ENCODE measurements at places on chromosomes 1 and 21.

DNA sequence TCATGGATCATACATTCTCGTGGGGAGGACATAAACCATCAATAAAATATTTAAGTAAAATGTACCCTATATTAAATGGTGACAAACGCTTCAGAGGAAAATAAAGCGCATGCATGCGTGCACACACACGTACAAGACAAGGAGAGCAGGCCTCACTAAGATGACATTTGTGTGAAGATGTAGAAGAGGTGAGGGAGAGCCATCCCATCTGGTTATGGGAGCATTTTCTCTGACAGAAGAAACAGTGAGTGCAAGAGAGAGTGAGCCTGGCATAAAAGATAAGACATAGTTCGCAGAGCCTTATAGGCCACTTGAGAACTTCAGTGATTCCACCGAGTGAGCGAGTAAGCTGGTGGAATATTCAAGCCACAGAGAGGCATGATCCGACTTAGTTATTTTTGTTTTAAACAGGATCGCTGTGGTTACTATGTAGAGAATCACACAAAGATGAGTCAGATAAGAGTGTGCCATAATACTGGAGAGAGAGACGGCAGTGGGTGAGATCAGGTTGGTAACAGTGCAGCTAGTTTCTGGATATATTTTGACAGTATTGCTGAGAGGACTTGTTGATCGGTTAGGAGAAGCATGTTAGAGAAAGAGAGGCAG is 624.2 kb downstream of the PLPP3 start:
- DNase-seq: peak; percentile 77

DNA sequence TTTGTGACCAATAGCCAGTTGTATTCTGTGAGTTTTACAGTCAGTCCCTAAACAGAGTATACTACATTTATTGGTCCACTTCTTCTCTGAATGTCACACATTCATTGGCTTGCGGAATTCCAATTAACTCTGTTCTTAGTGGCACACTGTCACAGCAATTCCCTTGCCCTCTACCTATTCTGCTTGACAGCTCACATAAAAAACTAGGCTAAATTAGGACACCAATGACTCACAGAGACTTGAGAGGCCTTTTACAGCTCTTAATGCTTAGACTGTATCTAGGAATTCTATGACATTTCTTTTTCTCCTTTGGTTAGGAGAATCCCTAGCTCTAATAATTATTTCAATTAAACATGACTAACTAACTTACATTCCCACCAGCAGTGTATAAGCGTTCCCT is 104.1 kb downstream of the NEGR1 start:
- peak; percentile 10 for DNase-seq

DNA sequence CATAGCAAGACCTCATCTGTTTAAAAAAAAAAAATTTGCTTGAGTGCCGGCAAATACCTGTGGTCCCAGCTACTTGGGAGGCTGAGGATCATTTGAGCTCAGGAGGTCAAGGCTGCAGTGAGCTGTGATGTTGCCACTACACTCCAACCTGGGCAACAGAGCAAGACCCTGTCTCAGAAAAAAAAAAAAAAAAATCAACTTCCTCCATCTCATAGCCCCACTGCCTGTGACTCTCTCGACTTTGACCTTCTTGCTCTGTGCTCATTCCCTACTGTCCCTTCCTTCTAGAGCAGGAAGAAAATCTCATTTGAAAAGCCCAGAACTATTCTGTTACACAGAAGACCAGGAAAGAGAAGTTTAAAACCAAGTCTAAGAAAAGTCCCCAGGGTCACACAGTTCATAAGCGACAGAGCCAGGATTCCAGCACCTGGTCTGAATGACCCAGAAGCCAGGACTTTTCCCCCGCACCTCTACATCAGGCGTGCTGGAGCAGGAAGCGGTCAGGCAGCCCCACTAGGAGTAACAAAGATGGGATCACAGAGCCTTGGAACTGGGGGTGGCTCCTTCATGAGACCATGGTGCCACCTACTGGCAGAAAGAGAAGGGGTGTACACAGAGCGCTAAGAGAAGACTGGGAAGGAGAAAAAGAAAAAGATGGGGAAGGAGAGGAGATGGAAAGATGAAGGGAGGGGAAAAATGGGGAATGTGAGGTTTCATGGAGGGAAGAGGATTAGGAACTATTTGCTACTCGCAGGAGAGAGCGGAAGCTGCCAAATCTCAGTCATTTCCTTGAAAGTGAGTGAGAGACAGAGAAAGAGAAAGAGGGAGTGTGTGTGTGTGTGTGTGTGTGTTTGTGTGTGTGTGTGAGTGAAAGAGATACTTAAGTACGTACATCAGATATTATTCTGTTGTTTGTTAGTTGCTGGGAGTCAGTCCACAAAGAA is 3.1 kb upstream of the P3R3URF start:
- DNase-seq: peak; percentile 85

DNA sequence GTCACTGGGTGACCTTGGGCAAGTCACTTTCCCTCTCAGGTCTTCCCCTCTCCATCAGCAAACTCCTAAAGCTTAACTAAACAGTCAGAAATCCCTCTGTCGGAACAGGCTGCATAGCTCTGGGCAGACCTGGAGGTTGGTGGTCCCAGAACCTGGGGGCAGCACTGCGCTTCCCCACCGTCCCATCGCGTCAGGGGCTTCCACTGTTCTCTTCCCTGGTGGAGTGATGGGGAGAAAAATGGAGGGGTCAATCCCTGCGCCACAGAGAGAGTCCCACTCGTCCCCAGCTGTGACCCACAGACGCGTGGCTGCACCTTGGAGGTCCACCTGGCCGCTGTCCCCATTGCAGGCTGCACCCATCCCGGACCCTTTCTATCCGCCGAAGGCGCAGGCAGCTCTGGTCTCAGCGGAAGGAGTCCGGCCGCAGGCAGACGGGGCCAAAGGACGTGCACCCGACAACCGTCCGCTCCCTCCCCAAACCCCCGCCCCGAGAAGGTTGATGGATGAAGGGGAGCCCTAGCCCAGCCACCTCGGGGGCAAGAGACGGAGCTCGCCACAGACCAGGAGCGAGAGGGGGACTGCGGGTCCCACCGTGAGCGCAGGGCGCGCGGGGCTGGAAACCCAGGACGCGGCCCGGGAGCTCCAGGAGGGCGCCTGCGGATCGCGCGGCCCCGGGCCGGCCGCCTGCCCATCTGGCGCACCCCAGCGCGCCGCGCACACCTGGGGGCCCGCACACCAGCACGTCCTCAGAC is 588 bp upstream of the WNT3A start:
- no peak for DNase-seq

DNA sequence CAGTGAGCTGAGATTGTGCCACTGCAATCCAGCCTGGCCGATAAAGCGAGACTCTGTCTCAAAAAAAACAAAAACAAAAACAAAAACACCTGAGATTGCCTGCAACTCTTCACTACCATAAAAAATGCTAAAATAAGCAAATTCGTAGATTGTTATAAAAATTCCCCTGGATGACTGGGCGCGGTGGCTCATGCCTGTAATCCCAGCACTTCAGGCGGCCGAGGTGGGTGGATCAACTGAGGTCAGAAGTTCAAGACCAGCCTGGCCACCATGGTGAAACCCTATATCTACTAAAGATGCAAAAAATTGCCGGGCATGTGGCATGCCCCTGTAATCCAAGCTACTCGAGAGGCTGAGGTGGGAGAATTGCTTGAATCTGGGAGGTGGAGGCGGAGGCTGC is 10.7 kb downstream of the MED18 start:
- DNase-seq: no peak

DNA sequence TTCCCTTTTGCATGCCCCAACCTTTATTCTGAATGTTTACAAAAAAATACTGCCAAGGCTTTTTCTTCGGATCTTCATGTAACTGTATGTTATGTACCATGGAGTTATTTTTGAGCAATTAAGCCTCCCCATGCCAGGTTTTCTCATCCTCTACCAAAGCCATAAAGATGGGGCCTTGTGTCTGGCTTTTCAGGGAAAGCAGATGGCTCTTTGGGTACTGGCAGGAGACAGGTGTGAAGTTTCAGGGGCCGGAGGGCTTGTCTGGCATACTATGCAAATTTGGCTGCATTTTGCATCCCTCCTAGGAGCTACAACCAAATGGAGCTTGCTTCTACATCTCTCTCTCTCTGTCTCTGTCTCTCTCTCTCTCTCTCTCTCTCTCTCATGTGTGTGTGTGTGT is 28.1 kb upstream of the PLXNA2 start:
- no peak for DNase-seq

GRCh38 chr1:14866911-14867612 is 268.6 kb downstream of the KAZN start:
- DNase-seq: no peak

GRCh38 chr1:83942914-83943313 is 56.0 kb downstream of the TTLL7 start:
- peak; percentile 32 for DNase-seq
